ENCODE measurements at places on chromosomes 7 and 10. TPM values are rescaled to one million over a fixed set of nuclear protein-coding genes. Genes with fewer than 3 reads are reported as not detected.
A peak's percentile ranks its signal among the peaks of the same experiment; 100 is the strongest.

The GRIFIN gene
- not detected for polyA plus RNA-seq

The DPYSL4 gene
- 13.6 TPM for polyA plus RNA-seq

The ZNF736 gene
- polyA plus RNA-seq: 16.6 TPM

The DNAH11 gene
- polyA plus RNA-seq: 0.78 TPM

The NPTX2 gene
- polyA plus RNA-seq: 3.1 TPM

The PRKAR2B gene
- polyA plus RNA-seq: 41.0 TPM

The ASNS gene
- 25.2 TPM for polyA plus RNA-seq

The C10orf105 gene
- polyA plus RNA-seq: 0.13 TPM

GRCh38 chr7:144527051-144527471 is 123.6 kb upstream of the NOBOX start:
- peak; percentile 82 for DNase-seq

GRCh38 chr7:26685606-26686005 is 178.8 kb downstream of the SKAP2 start:
- DNase-seq: no peak

DNA sequence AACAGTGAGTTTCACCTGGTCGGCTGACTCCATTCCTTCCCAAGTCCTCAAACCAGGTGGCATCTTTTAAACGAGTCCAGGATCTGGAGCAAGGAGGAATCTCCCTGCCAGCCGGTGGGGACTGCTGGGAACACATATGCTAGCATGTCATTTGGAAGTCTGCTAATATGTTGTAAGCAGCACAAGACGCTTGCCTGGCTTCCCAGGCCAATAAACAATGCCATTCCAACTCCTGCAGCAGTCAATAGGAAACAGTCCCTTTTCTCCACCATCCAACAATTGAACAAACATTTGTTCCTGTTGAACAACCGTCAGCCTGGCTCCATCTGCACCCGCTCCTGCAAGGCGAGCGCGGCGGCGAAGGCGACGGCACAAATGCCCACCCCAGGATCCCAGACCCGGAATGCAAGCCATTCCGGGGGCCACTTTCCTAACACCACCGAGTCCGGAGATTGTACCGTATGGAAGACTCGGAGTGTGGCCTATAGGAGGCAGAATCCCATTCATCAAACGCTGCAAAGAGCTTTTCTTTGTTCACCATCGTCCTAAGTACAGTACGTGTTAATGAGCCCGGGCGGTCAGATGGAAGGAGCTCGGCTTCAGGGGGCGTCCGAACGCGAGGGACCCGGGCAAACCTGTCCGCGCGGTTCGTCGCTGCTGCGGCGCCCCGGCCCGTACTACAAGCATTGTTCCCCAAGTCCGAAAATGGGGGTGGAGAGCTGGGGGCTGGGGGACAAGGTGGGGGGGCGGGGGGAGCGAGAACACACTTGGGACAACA is 1.6 kb downstream of the FAM53B start:
- no peak for DNase-seq

DNA sequence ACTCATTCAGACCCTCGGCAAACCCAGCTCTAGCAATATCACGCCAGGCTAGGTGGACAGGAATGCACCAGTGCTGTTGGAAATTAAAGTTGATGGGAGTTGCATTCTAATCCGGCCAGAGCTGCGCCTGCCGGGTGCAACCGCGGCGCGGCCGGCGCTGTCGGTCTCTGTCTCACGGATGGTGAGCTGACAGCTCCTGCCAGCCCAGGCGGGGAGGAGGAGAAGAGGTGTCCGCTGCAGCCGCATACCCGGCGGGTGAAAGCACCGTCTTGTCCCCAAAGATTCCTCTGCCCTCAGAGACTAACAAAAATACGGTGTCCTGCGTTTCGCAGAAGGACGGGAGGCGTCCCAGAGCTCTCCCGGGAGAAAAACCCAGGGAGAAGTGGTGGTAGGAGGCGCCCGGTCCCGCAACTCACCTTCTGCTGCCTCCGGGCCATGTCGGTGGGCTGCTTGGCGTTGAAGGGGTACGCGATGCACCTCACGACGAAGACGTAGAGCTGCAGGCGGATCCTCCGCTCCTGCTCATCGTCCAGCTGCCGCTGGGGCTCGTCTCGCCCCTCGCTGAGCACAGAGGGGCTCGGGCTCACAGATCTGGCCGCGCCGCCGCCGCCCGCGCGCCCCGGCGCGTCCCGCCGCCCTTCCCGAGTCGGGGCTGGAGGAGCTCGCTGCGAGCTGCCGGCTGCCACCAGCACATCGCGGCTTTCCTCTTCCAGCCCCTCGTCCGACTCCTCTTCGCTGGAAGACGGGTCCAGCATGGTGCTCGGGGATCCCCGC is 490 bp downstream of the CADPS2 start:
- peak; percentile 22 for DNase-seq

GRCh38 chr7:46685051-46685450 is 764.0 kb upstream of the IGFBP3 start:
- no peak for DNase-seq

DNA sequence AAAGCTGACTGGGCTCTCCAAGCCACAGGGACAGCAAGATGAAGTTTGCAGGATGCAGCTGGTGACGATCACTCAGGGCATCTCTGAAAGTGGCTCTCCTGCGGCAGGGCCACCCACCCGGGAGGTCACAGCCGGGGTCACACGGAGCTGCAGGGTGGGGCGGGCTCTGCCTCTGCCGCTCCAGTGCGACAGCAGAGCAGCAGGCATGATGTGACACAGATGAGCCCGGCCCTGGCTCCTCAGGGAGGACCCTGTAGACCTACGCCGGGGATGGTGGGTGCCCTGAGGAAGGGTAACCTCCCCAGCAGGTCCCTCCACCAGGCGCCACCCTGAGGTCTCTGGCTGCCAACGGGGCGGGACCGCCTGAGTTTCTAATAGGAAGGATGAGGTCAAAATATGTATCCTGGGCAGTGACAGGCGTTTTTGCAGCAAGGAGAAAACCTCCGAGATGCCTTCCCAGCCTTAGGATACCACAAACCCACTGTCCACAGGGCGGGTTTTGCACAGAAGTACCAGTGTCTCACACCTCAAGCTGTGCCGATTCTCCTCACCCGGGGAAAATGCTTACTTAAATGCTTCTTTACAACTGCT is 114.8 kb upstream of the DIP2C start:
- no peak for DNase-seq

- no peak for DNase-seq
These were observed 1.8 kb downstream of the SNCG start for GRCh38 chr10:86960003-86960862.

DNA sequence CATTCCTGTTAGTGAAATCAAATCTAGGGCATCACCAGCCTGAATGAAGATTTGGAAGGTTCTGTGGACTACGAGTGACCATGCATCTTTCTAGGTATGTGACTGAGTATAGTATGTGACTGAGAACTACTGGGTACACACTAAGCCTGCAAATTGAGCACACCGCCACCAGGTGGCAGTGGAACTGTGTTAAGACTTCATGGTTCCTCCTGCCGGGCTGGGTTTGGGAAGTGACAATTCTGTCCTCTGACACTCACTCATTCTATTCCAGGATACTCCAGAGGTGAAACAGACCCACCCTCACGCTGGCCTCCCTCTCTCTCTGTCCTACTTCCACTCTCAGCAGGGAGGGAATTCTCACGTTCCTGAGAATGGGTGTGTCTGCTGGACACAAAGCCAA is 84.0 kb upstream of the TMEM248 start:
- no peak for DNase-seq

- no peak for DNase-seq
These were observed 190.2 kb downstream of the RAMP3 start for GRCh38 chr7:45347804-45348203.

GRCh38 chr7:27435461-27435860 is 192.9 kb downstream of the EVX1 start:
- DNase-seq: no peak

GRCh38 chr10:35347899-35348608 is 11.7 kb downstream of the CCNY start:
- DNase-seq: no peak

DNA sequence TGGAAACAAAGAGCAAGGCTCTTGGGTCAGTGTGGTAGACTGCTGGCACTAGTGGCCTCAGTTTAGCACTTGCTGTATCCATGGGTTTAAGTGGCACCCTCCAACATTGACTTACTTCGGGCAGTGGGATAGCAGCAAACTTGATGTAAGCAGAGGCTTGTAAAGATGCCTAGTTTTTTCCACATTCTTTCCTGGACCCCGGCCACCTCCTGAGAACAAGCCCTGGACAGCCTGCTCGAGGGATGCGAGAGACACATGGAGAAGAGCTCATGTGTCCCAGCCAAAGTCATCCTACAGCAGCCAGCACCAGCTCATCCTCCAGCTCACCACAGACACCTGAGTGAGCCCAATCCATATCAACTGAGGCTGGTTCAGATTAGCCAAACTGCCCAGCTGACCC is 142.7 kb upstream of the PCBD1 start:
- DNase-seq: no peak

Measured in renal cortex interstitium (tissue), 15 donors.